Effector CD4-positive, alpha-beta T cell (primary cell): ENCODE measurements at places on chromosomes 12 and 14.

DNA sequence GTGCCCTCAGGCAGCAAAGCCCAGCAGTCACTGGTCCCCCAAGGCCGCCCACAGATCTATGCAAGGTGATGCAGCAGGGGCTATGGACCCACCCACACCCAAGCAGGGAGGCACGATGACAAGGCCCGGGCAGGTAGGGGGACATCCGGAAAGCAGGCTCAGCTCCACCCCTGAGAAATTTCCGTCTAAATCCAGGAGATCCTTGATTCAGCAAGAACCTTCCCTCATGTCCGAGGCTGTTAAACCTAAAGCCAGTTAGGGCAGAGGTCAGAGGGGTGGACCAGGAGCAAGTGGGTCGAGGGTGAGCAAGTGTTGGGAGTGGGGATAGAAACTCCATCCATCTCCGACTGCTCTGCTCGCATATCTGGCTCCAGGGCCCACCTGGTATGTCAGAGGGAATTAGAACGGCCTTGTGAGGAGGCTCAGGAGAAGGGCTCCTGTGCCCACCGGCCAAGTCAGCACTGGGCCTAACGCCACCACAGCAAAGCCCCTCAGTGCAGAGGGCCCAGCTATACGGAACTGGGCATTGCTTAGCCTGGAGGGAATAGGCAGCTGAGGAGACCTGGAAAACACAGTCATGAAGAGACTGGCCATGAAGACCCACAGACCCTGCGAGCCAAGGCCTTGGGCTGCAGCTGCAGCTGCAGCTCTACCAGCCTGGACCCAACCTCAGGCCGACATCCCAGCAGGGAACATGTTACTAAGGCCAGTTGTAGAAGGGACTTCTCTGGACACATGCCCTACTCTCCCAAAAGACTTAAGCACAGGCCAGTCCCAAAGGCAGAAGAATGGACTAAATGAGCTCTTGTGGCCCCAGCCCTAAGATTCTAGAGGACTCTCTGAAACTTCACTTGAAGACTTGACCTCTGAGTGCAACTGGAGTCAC is 34.3 kb downstream of the DAD1 start:
- no peak for DNase-seq

DNA sequence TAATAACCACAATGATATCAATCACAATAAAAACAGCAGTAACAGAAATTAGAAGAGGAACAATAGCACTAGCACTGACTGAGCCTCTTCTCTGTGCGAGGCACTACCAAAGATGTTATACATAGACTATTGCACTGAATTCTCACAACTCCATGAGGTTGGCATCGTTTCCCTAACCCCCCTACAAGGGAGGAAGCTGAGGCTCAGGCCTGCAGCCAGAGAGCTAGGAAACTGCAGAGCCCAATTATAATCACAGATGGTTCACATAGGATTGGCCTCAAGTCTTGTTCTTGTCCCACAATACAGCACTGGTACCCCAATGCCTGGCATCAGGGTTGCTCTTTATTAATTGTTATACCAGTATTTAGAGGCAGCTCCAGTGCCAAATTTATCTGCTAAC is 278.0 kb downstream of the CEP128 start:
- no peak for DNase-seq

DNA sequence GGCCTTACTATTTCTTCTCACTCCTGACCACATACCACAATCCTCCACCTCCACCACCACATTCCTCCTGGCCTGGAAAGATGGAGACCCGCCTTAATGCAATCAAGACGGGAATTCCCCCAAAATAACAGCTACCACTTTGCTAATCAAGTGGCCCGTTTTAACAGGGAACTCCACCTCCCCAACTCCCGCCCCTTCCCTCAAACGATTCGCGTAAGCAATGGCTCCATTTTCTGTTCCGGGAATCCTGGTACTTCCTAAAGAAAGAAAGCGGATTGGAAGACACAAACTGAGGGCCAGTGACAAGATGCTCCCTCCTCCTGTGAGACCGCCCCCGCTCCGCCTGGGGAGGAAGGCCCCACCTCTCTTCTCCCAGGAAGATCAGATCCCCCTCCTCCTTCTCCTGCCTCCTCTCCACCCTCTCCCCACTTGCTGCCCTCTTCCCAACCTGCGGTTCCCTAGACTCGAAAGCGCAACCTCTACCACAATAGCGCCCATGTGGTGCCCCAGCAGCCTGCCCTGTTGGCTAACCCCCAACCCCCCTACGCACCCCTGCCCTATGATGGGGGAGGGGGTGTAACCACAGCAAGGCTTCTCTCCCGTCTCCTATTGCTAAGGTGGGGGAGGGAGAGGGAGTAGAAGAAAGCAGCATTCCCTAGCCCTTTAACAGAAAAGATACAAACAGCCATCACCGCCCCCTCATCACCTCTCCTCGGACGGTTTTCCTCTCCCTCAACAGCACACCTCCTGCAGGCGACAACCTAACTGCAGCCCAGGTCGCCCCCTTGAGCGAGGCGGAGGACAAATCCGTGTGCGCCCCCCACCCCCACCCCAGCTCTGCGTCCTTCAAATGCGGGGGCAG is 777 bp downstream of the ARF3 start:
- DNase-seq = no peak

GRCh38 chr14:48546996-48547395 is 871.6 kb upstream of the MDGA2 start:
- no peak for DNase-seq

GRCh38 chr12:76242813-76243550 is 105.2 kb downstream of the BBS10 start:
- DNase-seq = no peak
